ENCODE measurements at places on chromosomes 1 and 21.

- no peak for DNase-seq
These were observed 37.6 kb upstream of the LMO4 start for GRCh38 chr1:87291107-87291506.

- DNase-seq: no peak
These were observed 450 bp downstream of the S100A10 start for GRCh38 chr1:151993084-151993733.

- DNase-seq: no peak
These were observed 46.7 kb downstream of the CLIC6 start for GRCh38 chr21:34715518-34715917.

- DNase-seq: no peak
These were observed 158.3 kb downstream of the PLXNA2 start for GRCh38 chr1:208085655-208086515.

DNA sequence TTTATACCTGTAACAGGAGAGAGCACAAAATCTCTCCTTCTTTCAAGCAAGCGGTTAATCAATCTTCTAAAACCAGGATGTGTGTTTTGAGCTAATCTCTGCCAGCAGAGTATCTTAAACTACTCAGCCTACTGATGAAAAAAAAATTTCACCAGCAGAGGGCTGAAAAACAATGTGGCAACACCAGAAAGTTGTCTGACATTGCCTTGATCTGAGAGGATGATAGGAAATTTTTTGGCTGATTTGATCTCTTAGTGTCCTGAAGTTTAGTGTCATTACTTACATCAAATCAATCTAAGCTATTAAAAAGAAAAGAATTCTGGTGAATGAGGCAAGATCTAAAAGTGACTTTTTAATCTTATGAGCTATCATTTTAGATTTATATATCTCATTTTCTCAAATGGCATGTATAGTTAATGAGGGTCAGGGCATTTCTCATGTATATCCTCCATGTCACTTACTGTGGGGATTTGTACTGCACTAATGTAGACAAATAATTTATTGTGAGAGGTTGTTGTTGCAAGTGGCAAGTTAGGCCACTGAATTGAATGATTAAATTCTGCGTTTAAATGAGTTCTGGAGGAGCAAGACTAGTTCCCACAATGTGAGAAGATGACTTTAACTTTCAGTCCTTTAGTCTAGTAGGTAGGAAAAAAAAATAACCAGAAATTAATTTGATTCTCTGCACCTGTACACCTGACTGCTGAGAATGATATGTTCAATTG is 10.9 kb downstream of the ADAMTS1 start:
- no peak for DNase-seq

GRCh38 chr1:59755069-59755685 is 59.6 kb upstream of the HOOK1 start:
- DNase-seq: no peak

GRCh38 chr21:45192332-45192731 is 95.4 kb downstream of the POFUT2 start:
- DNase-seq: no peak

GRCh38 chr1:205627956-205628355 is 3.9 kb downstream of the ELK4 start:
- DNase-seq: no peak

- no peak for DNase-seq
These were observed 219.2 kb downstream of the PTPRC start for GRCh38 chr1:198858033-198858432.

DNA sequence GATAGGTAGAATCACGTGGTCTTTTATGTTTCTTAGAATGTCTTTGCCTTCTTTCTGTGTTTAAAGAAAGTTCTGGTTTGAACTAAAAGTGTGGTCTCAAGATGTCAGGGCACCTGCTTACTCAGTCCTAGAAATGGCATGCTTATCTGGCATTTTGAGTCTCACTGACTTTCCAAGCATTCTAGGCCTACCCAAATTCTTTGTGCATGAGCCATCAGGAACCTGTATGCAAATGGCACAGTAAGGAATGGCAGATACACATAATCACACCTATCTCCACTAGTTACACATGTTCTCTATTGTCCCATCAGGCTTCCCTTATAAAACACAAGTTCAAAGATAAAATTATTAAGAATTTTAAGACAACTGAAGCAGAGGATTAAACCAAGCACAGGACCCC is 29.5 kb upstream of the CLCA4 start:
- peak; percentile 1 for DNase-seq

DNA sequence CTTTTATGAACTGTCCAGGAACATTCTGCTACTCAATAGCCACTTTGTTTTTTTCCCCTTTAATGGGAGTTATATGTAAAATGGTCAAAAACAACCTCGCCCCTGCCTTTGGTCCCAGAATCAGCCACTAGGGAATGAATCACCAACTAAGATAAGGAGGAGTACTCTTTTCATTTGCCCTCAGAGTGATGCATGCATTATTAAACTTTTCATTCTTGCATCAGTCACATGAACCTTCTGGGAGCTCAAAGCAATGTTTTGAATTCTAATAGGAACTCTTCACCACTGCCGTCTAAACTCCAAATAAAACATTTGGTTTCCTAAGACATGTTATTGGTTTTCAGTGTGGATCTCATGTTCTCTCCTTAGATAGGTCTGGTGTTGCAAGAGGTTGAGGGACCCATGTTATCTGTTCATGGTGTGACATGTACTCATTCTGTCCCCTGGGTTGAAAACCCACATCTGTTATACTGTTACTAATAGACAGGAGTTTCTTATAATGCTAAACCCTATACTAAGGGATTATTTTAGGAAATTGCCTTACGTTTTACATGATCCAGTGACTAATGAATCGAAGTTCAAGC is 17.8 kb upstream of the HSD17B7 start:
- DNase-seq: no peak

DNA sequence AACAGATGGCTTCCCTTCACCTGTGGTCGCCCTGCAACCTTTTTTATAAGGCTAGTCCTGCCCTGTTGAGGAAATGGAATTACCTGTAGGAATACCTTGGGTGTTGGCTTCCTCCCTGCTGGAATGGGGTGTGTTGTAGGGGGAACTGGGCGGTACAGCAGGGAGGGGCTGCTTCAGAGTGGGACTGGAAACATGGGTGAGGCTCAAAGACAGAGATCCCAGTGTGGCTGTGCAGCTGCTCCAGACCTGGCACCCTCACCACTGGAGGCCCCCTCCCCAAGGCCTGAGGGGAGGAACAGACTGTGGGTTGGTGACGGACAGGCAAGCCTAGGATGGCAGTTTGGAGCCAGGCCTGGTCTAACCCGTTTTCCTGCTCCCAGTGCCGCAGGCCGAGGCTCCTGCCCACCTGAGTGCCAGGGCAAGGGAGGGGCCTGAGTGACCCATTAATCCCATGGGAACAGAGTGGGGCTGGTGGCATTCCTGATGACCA is 4.5 kb downstream of the EFNA3 start:
- no peak for DNase-seq

GRCh38 chr21:14711287-14711686 is 165.2 kb upstream of the SAMSN1 start:
- DNase-seq: no peak

DNA sequence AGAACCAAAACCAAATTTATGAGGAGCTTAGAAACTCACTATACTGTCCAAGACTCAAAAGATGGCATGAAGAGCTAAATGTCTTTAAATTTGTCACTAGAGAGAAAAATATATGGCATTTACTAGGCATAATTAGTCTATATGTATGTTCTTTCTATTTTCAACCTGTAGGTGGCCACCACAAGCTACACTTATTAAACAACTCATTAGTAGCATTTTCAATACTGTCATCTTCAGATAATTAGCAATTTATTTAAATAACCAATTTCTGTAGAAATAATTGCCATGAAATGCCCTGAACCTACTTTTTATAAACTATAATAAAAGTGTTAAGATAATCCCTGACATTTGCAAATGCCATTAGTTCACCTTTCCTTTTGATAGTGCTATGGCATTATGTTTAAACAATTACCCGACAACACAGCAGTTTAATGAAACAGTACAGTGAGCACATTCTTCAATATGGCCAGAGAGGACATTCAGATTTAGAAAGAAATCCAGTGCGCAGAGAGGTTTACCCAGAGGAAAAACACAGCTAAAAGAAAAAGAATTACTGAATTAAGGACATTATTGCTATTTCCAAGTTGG is 522.5 kb downstream of the PTBP2 start:
- DNase-seq: peak; percentile 8

- no peak for DNase-seq
These were observed 340.1 kb downstream of the SETD4 start for GRCh38 chr21:35720208-35720731.

GRCh38 chr1:174217248-174217647 is 57.9 kb downstream of the RABGAP1L start:
- DNase-seq: no peak

GRCh38 chr1:206909883-206910318 is 11.8 kb downstream of the FCMR start:
- no peak for DNase-seq

DNA sequence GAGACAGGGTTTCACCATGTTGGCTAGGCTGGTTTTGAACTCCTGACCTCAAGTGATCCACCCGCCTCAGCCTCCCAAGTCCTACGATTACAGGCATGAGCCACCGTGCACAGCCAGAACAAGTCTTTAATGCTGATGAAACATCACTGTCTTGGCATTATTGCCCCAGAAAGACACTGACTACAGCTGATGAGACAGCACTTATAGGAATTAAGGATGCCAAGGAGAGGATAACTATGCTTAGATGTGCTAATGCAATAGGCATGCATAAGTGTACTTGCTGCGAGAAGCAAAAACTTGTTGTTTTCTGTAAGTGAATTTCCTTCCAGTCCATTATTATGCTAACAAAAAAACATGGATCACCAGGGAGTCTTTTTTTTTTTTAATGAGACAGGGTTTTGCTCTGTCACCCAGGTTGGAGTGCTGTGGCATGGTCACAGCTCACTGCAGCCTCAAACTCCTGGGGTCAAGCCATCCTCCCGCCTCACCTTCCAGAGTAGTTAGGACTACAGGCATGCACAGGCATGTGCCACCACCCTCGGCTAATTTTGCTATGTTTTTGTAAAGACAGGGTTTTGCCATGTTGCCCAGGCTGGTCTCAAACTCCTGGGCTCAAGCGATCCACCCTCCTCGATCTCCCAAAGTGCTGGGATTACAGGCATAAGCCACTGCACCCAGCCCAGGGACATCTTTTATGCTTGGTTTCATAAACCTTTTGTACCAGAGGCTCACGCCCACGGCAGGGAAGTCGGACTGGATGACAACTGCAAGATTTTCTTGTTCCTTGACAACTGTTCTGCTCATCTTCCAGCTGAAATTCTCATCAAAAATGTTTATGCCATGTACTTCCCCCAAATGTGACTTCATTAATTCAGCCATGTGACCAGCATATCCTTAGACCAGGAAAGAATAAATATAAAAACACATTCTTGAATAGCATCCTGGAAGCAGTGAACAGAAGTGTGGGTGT is 23.1 kb downstream of the RHEX start:
- DNase-seq: no peak

DNA sequence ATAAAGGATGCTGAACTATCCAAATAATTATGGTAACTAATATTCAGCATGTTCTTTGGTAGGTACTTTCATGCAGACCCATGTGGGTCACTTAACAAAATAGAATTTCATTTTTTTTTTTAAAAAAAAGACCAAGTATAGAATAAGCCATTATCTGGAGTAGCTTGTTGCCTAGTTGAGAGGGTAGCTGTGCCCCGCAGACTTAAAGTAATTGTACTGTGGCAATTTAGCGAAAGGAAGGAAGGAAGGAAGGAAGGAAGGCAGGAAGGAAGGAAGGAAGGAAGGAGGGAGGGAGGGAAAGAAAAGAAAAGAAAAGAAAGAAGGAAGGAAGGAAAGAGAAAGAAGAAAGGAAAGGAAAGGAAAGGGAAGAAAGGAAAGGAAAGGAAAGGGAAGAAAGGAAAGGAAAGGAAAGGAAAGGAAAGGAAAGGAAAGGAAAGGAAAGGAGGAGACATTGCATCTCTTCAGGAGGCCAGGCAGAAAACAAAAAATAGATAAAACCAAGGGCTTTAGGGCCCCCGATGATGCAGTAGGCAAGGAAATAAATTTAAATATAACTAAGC is 35.3 kb upstream of the C1orf21 start:
- no peak for DNase-seq

DNA sequence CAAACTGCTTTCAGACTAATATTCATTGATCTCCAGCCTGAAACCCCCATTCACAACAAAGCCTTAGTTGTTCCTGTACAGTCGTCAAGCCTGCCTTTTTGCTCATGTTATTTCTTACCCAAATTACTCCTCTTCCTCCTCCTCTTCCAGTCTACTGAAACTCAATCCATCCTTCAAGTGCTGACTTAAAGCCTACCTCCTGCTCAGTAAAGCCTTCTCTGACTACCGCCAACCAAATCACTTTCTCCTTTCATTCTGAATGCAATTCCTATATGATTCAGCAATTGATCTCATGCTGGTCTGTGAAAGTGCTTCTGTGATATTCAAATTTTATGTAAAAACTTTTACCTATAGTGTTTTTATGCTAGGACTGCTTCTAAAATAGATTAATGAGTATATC is 18.6 kb downstream of the TAF5L start:
- DNase-seq: no peak

- DNase-seq: peak; percentile 50
These were observed 12.3 kb upstream of the DMBX1 start for GRCh38 chr1:46477153-46477929.

GRCh38 chr1:22821027-22821426 is 110.4 kb downstream of the EPHB2 start:
- DNase-seq: no peak

DNA sequence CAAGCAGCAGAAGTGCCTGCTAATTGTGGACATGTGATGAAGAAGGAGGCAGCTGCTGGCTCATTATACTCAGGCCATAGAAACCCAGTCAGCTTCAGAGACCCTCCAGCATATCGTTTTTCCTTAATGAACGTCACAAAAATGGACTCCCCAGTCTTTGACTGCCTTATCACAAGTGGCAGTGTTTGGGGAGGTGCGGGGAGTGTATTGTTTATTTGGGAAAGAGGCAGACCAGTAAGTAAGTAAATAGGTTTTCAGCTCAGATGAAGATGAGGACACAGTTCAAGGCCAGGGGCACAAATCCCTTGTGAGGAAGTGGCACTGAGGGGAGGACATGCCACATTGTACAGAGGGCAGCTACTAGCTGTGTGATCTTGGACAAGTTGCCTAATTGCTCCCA is 43.5 kb upstream of the NRDC start:
- DNase-seq: no peak

- DNase-seq: no peak
These were observed 165.6 kb downstream of the DSCAM start for GRCh38 chr21:40681164-40681859.

GRCh38 chr1:192632641-192633532 is 3.1 kb upstream of the RGS13 start:
- no peak for DNase-seq

DNA sequence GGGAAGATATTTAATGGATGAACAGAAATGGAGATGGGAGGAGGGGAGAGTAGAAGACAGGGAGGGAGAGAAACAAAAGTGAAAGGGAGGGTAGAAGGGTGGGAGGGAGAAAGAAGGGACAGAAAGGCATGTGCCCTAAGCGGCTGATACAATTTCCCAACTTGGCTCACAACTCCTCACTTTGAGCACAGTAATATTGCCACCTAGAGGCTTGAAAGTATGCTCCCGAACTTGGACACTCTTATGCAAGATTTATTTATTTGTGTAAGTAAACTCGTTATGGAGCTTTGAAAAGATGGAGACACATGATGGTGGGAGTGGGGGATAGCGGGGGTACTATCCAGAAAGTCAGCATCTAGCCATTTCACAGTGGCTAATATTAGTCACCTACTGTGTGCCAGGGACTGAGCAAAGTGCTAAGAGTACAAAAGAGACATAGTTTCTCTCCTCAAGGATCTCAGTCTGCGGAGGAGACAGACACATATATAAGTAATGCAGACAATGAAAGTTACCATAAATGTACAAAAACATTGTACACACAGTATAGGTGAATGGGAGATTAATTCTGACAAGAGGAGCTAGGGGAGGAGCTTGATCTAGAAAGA is 189.7 kb downstream of the SEC16B start:
- DNase-seq: peak; percentile 63

All from DMS153 (cell line).